ENCODE measurements at places on chromosomes 1 and 21.

- H3K27ac ChIP-seq: peak overlapping the region; percentile 23
- H3K4me3 ChIP-seq: peak overlapping the region; percentile 91
- H3K36me3 ChIP-seq: no peaks in the 10 kb centered on the region
- H3K27me3 ChIP-seq: no peaks in the 10 kb centered on the region
- no peak for DNase-seq
Measured at GRCh38 chr1:10398278-10398733, 558 bp upstream of the PGD start.

- no peaks in the 10 kb centered on the region for H3K4me1 ChIP-seq
- H3K4me3 ChIP-seq: no peak overlapping the region
- no peak overlapping the region for H3K27ac ChIP-seq
- no peaks in the 10 kb centered on the region for H3K27me3 ChIP-seq
- peak; percentile 12 for DNase-seq
- H3K36me3 ChIP-seq: no peaks in the 10 kb centered on the region
Measured at GRCh38 chr1:43439781-43440180, 13.9 kb downstream of the HYI start.

DNA sequence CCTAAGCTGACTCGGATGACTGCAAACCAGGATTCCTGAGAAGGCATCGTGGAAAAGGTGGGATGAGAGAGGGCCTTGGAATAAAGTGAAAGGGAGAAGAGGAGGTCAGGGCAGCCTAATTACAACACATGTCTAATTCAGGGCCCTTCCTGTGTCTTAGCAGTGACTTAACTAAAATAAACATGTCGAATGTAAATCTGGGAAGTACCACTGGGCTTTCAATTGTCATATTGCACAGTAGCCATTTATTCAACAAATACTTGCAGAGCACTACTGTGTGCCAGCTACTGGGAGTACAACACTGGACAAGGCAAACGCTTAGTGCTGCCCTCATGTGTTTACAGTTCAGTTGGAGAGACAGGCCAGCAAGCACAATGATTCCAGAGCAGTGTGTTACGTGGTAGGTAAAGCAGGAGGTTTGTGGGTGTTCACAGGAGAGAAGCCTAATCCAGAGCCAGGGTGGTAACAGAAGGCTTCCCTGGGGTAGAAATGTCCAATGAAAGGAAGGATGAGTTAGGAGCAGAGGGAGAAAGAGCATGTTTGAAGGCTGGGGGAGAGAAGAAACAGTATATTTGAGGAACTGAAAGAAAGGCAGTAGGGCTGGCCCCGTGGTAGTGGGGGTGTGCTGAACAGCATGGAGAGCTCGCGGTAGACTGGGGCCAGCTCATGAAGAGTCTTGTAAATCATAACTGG, 38.0 kb upstream of the RASAL2 start:
- DNase-seq: no peak
- H3K4me3 ChIP-seq: no peak overlapping the region
- no peaks in the 10 kb centered on the region for H3K27me3 ChIP-seq
- H3K4me1 ChIP-seq: peaks cover 11% of the 10 kb centered on the region

DNA sequence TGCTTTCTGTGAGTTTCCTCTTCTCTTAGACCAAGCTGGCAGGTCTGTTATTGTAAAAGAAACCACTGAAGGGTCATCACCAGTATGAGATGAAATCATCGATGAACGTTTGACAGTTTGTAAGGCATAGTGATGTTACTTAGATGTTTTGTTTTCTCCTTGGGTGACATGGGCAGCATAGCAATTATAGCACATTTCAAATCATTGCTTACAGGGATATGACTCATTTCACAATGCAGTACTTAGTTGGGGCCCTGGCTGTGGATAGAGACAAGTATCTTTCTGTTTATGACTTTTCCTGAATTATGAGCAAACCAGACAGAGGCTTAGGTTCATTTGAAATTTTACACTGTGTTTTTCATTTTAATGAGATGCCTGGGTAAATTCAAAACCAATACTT, 313.0 kb downstream of the RWDD3 start:
- H3K36me3 ChIP-seq: no peaks in the 10 kb centered on the region
- no peak overlapping the region for H3K27ac ChIP-seq
- no peak for DNase-seq
- no peaks in the 10 kb centered on the region for H3K4me1 ChIP-seq

GRCh38 chr1:156498432-156499193, 2.0 kb downstream of the MEF2D start:
- peak; percentile 60 for DNase-seq
- H3K27ac ChIP-seq: peak overlapping the region; percentile 100
- no peaks in the 10 kb centered on the region for H3K27me3 ChIP-seq
- H3K4me1 ChIP-seq: peaks cover 23% of the 10 kb centered on the region
- H3K36me3 ChIP-seq: no peaks in the 10 kb centered on the region

GRCh38 chr21:44595524-44595923, 3.2 kb upstream of the KRTAP10-6 start:
- H3K4me3 ChIP-seq: no peak overlapping the region
- no peaks in the 10 kb centered on the region for H3K4me1 ChIP-seq
- no peaks in the 10 kb centered on the region for H3K36me3 ChIP-seq
- no peaks in the 10 kb centered on the region for H3K27me3 ChIP-seq
- no peak overlapping the region for H3K27ac ChIP-seq
- DNase-seq: no peak

GRCh38 chr21:15442743-15443469, 286.9 kb upstream of the USP25 start:
- H3K4me3 ChIP-seq: no peak overlapping the region
- no peaks in the 10 kb centered on the region for H3K36me3 ChIP-seq
- H3K27ac ChIP-seq: peak overlapping the region; percentile 22
- H3K4me1 ChIP-seq: no peaks in the 10 kb centered on the region
- H3K27me3 ChIP-seq: no peaks in the 10 kb centered on the region

GRCh38 chr1:50877641-50878040, 82.4 kb downstream of the FAF1 start:
- H3K27me3 ChIP-seq: no peaks in the 10 kb centered on the region
- no peak for DNase-seq
- H3K4me1 ChIP-seq: no peaks in the 10 kb centered on the region
- no peaks in the 10 kb centered on the region for H3K36me3 ChIP-seq

GRCh38 chr1:111615870-111616715, 3.5 kb upstream of the RAP1A start:
- H3K36me3 ChIP-seq: no peaks in the 10 kb centered on the region
- no peak overlapping the region for H3K4me3 ChIP-seq

GRCh38 chr1:230399321-230400006, 26.7 kb downstream of the PGBD5 start:
- H3K27me3 ChIP-seq: no peaks in the 10 kb centered on the region
- no peaks in the 10 kb centered on the region for H3K36me3 ChIP-seq
- DNase-seq: no peak
- no peak overlapping the region for H3K4me3 ChIP-seq
- no peaks in the 10 kb centered on the region for H3K4me1 ChIP-seq
- no peak overlapping the region for H3K27ac ChIP-seq

- no peak overlapping the region for H3K4me3 ChIP-seq
- no peaks in the 10 kb centered on the region for H3K27me3 ChIP-seq
- no peak for DNase-seq
Measured at GRCh38 chr21:32909393-32909792, 116.3 kb upstream of the OLIG2 start.

DNA sequence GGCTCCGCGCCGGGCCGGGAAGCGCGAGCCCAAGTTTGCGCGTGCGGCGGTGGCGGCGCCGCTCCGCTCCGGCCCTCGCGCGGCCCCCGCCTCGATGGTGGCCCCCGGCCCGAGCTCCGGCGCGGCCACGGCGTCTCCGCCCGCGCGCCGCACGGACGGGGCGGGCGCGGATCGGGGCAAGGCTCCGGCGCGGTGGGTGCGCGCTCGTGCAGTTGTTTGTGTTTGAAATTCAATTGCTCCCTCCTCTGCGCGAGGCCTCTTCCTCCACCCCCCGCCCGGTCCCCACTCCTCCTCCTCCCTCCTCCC, at the start of gene HDGF:
Gene HDGF, minus strand, starts transcription at position 225 of the 306 bp plus-strand sequence. CDS start 246 bp downstream, outside the sequence.
- peak within 1 kb of the TSS; percentile 98 for H3K4me3 ChIP-seq
- no peaks in the 10 kb centered on the region for H3K4me1 ChIP-seq
- no peak for DNase-seq
- H3K27me3 ChIP-seq: no peaks in the 10 kb centered on the region

DNA sequence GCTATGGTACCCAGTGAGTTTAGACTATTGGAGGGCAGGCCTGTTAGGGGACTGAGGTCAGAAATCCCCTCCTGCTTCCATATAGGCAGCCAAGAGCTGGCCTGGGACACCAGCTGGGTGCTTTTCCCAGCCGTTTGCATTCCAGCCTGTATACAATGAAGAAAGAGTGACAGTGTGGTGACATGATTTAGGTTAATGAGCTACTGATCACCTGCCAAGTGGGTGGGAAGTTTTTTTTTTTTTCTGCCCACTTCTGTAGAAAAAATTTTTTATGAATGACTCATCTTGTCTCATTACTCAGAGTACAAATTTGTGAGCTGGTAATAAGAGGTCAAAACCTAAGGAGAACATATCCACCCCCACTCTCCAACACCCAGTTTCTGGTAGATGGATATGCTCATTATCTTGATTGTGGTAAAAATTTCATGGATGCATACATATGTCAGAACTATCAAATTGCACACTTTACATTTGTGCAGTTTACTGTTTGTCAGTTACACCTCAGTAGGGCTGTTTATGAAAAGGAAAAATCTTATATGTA, 16.4 kb upstream of the CGN start:
- H3K27me3 ChIP-seq: no peaks in the 10 kb centered on the region
- H3K4me3 ChIP-seq: no peak overlapping the region
- H3K27ac ChIP-seq: no peak overlapping the region
- H3K4me1 ChIP-seq: no peaks in the 10 kb centered on the region
- no peak for DNase-seq
